ENCODE measurements at places on chromosomes 2 and 18.

DNA sequence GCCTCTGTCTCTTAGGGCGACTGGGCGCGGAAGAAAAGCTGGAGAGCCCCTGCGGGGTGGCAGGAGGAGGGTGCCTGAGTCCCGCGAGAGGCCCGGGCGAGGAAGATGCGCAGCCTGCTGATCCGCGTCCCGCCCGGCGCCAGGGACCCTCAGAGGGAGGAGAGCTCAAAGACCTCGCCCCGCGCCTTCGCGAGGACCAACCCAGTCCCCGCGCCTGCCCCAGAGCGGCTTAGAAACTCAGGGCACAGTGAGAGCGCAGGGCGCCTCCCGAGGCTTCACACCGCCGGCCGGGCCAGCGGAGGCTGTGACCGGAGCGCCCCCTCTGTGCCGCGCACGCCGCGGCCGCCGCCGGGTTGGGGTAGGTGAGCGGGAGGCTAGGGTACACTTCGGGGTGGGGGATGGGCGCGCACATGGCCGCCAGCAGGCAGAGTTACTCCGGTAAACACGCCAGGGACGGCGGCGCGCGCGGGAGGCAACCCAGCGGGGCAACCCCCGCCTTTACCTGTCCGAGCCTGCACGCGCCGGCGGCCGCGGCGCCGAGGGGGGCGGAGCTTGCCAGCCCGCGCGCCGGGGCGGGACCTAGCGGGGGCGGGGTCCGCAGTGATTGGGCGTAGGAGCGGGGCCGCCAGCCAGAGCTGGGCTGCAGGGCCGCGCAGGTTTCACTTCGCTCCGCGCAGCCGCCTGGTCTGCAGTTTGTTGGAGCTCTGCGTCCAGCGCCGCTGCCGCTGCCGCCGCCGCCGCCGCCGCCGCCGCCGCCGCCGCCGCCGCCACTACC lies at the start of gene BCL2L11:
Gene BCL2L11 (plus strand): TSS at position 662 of the 775 bp plus-strand sequence. CDS start 2,832 bp downstream, outside the sequence.
- DNase-seq, result peak; percentile 99

DNA sequence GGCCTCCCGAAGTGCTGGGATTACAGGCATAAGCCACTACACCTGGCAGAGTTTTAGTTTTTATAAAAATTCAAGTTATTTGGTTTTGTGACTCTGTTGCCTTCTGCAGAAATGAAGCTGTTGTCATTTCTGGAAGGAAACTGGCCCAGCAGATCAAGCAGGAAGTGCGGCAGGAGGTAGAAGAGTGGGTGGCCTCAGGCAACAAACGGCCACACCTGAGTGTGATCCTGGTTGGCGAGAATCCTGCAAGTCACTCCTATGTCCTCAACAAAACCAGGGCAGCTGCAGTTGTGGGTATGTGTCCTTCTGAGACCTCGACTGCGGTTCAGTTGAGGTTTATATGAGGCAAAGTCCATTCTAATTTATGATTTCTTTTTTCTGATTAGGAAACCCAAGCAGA lies 7.2 kb downstream of the MTHFD2 start:
- DNase-seq, result no peak

GRCh38 chr2:31107591-31108300 lies 30.5 kb downstream of the GALNT14 start:
- DNase-seq, result no peak

GRCh38 chr2:186042207-186043028 lies 303.8 kb downstream of the FSIP2 start:
- DNase-seq, result no peak

DNA sequence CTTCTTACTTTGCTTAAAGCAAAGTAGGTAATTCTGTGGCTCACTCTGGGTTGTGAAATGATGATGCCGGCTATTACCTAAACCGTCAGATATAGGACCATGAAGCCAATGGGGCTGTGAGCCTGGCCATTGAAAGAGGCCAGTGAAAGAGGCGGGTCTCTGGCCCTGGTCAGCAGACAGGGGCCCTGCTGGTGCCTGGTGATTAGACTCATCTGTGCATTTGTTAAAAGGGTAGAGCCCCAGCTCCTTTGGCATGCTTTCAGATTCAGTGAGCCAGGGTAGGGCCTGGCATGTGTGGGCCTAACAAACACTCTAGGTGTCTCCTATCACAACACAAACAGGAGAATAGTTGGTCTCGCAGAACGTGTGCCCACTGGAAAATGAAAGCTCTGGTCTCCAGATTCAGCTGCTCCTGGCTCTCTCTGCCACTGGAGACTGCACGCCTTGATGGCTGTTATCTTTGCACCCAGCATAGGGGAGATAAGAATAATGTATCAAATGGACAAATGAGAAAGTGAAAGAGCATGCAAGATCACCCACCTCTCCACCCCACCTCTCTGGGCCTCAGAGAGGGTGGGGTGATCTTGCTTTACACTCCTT lies 6.9 kb downstream of the LRRC30 start:
- DNase-seq, result no peak

DNA sequence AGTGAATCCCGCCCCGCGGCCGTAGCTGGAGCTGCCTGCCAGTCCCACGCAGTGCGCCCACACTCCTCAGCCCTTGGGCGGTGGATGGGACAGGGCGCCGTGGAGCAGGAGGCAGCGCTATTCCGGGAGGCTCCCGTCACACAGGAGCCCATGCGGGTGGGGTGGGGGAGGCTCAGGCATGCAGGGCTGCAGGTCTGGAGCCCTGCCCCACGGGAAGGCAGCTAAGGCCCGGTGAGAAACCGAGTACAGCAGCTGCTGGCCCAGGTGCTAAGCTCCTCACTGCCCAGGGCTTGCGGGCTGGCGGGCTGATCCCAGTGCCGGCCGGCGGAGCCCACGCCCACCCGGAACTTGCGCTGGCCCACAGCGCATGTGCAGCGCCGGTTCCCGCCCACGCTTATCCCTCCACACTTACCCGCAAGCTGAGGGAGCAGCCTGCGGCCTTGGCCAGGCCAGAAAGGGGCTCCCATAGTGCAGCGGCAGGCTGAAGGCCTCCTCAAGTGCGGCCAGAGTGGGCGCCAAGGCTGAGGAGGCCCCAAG lies 1152.8 kb upstream of the CELF4 start:
- peak; percentile 79 for DNase-seq

GRCh38 chr2:233023007-233023760 lies 9.3 kb upstream of the NEU2 start:
- DNase-seq, result no peak

- DNase-seq, result no peak
Measured at GRCh38 chr18:76589866-76590265, 94.8 kb upstream of the ZNF516 start.

DNA sequence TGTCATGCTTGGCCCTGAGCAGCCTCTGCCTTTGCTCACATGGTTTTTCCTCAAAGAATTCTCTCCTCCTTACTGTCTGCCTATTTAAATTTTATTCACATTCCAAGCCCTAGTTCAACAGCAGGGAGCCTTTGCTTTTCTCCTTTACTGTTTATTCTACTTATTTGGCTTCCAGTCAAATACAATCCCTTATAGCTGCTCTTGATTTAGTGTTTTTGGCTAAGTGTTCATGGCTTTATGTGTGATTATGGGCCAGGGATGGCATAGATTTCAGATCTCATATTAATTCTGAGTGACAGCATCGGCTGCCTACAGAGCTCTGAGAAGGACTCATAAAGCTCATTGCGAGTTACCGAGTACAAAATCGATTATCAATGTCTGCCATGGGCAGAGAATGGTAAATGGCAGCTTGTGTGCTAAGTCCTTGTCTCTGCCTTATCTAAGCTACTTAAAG lies 106.7 kb downstream of the METTL8 start:
- no peak for DNase-seq

DNA sequence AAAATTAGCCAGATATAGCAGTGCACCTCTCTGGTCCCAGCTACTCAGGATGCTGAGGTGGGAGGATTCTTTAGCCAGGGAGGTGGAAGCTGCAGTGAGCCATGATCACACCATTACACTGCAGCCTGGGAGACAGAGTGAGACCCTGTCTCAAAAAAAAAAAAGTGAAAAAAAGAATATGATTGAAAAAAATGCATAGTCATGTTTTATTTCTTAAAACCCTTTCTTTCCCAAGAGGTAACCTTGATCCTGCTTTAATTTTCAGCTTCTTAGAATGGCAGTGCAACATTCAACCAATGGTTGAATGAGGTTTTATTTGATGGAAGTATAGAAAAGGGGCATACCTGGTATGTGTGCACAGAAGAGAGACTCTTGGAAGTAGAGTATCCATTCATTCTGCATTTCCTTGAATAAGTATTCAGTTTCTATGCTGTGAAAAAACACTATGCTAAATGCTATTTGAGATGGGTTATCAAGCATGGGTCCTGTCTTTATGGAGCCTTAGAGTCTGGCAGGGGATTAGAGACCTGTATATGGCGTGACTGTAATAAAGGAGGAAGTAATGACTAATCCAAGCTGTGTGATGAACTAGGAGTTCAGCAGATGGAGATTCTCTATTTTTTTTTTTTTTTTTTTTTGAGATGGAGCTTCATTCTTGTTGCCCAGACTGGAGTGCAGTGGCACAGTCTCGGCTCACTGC lies 146.3 kb downstream of the WDSUB1 start:
- DNase-seq, result peak; percentile 56

DNA sequence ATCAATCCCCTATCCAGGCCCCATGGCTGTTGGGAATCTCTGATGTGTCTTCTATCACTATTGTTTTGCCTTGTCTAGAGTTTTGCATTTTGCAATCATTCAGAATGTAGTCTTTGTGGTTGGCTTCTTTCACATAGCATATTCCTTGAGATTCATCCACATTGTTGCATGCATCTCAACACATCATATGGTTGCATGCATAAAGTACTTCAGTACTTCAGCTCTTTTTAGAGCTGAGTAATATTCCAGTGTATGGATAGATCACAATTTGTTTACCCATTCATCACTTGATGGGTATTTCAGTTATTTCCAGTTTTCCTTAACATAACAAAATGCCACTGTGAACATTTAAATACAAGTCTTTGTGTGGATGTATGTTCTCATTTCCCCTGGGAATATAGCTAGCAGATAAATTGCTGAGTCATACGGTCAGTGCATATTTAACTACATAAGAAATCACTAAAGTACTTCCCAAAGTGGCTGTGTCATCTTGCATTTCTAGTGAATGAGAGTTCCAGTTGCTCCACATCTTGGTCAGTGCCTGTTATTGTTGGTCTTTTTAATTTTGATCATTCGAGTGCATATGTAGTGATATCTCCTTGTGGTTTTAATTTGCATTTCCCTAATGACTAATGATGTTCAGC lies 138.8 kb downstream of the BCL11A start:
- DNase-seq, result peak; percentile 22

GRCh38 chr18:27057519-27058234 lies 127.4 kb downstream of the CHST9 start:
- peak; percentile 59 for DNase-seq

GRCh38 chr2:101751875-101752619 lies 54.5 kb downstream of the MAP4K4 start:
- DNase-seq, result no peak

DNA sequence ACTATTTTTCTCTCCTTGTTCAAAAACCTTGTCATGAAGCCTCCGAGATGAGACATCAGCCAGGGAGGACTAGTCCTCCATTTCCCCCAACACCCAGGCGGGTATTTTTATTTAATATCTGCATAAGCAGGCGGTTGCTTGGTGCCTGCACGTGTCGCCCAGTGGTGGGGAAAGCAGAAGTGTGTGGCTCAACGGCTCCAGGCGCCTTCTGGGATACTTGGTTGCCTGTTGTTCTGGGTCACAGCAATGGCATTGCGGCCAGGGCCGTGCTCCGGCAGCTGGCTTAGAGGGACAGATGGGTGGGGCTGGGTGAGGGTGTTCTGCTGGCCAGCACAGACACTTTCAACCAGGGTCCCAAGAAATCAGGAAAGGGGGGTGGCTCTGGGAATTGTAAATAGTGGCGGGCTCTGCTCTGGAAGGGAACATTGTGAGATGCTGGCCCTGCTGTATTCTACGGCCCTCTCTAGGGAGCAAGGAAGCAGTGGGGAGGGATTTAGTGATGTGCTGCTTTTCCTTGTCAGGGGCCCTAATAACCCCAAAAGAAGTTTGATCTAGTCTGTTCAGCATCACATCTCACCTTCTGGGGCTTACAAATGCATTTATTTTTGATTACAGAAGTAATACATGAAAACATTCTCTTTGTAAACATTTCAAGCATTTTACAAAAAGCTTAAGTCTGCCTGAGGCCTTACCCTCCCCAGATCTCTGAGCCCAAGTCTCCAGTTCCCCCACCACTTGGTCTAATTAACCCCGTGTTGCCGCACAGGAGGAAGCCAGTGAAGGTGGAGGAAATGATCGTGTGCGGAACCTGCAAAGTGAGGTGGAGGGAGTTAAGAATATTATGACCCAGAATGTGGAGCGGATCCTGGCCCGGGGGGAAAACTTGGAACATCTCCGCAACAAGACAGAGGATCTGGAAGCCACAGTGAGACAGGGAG lies 1.1 kb downstream of the VAMP8 start:
- peak; percentile 51 for DNase-seq

DNA sequence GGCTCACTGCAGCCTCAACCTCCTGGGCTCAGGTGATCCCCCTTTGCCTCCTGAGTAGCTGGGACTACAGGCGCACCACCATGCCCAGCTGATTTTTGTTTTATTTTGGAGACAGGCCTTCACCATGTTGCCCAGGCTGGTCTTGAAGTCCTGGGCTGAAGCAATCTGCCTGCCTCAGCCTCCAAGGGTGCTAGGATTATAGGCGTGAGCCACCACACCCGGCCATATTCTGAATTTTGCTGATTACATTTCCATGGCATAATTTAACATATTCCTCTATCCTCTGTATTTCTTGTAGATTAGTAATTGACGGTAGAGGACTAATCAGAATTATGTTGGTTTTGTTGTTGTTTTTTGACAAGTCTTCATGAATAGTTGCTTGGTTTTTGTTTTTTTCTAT lies 50.6 kb downstream of the MEX3C start:
- DNase-seq, result no peak

GRCh38 chr2:37676274-37676673 lies 4.8 kb upstream of the CDC42EP3 start:
- DNase-seq, result peak; percentile 88

GRCh38 chr2:68741805-68742306 lies 7.2 kb downstream of the ARHGAP25 start:
- peak; percentile 8 for DNase-seq
